ENCODE measurements at places on chromosomes 13 and 19. TPM values are rescaled to one million over a fixed set of nuclear protein-coding genes. Genes with fewer than 3 reads are reported as not detected.

Gene KISS1R
- total RNA-seq, result 0.21 TPM

Gene APLP1
- total RNA-seq, result 2.3 TPM

Gene TARM1
- total RNA-seq, result 0.71 TPM

Gene TMC4
- 40.8 TPM for total RNA-seq

Gene ZNF154
- 34.6 TPM for total RNA-seq

Gene KLK4
- total RNA-seq, result not detected

DNA sequence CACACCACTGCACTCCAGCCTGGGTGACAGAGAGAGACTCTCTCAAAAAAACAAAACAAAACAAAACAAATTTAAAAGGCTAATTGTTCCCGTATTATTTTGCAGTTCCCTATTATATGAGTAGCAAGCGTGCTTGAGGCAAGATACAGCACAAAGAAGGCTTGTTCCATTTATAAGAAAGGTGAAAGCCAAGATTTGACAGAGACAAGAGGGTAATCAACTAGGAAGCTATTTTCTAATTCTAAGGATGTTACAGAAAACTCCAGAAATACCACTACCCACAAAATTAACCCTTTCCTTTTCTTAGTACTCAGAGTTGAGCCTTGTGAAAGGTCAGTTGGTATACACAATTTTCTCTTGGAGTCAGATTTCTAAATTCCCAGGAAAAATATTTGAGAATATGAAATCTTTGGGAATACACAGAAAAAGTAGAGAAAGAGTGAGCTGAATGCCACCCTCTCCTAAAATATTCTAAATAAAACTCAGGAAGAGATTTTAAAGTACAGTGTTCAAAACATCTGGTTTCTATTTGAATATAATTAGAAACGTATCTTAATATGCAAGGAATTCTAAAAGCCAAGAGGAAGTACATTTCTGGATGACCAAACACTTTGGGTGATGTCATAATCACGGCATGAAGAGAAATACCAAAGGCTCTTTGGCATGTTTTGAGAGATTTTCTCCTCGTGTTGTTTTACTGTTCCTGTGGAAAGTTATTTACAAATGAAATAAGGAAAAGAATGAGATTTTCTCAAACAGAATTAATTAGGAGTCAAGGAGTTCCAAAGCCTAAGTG lies 63.0 kb upstream of the FLT1 start:
- no peaks in the 10 kb centered on the region for H3K27me3 ChIP-seq
- no peak overlapping the region for H3K4me3 ChIP-seq
- H3K36me3 ChIP-seq, result no peaks in the 10 kb centered on the region
- H3K4me1 ChIP-seq, result no peaks in the 10 kb centered on the region

DNA sequence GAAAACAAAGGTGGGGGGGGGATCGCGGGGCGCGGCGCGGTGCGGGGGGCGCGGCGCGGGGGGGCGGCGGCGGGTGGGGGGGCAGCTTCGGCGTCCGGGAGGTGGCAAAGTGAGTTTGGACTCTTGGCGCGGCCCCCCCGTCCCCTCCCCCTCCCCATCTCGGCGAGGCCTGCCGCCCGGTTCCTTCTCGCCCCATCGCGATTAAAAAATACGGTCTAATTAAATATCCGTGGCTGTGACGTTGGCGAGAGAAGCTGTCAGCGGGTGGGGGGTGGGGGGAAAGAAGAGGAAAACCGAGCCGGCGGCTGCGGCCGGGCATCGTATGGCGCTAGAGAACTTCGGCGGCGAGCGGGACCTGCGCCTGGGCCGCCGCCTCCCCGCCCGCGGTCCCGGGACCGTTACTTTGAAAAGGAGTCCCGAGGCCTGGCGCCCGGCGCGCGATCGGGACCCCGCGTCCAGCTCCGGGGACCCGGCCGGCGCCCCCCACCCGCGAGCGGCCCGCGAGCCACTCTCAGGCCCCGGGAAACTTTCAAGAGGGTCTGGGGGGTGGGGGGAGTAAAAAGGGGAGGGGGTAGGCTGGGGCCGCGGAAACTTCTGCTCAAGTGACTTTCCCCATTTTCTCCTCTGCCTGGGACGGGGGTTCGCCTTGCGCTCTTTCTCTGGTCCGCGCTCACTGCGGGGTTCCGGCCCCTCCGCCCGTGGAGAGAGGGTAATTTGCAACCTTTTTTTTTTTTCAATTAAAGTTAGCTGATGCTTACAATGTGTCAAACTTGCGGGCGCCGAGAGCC lies 146.3 kb upstream of the ZNF536 start:
- H3K36me3 ChIP-seq, result no peaks in the 10 kb centered on the region
- H3K27ac ChIP-seq, result no peak overlapping the region
- H3K27me3 ChIP-seq, result peaks cover 71% of the 10 kb centered on the region
- no peak overlapping the region for H3K4me3 ChIP-seq

DNA sequence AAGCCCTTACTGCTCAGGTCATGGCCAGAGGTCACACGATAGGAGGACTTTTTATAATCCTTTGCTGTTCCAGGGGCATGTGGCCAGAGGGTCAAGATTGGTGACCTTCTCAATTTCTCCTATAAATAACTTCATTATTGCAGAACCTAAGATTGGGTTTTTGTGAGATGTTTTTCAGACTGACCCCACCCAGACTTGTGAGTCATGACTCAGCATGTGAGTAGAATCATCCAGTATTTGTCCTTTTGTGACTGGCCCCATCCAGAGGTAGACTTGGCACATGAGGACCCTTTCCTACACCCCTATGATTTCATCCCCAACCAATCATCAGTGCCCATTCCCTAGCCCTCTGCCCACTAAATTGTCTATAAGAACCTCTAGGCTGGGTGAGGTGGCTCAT lies 84.5 kb upstream of the ABCC4 start:
- no peak overlapping the region for H3K27ac ChIP-seq
- no peak overlapping the region for H3K4me3 ChIP-seq
- no peaks in the 10 kb centered on the region for H3K36me3 ChIP-seq
- no peak for DNase-seq

- no peak overlapping the region for H3K27ac ChIP-seq
- H3K36me3 ChIP-seq, result no peaks in the 10 kb centered on the region
- peaks cover 1% of the 10 kb centered on the region for H3K4me1 ChIP-seq
- no peak for DNase-seq
Observed at GRCh38 chr19:30734669-30735068, 362.5 kb downstream of the ZNF536 start.

GRCh38 chr13:101447852-101448251 lies 4.6 kb upstream of the ITGBL1 start:
- H3K4me1 ChIP-seq, result no peaks in the 10 kb centered on the region
- no peak overlapping the region for H3K4me3 ChIP-seq
- no peaks in the 10 kb centered on the region for H3K27me3 ChIP-seq
- no peak overlapping the region for H3K27ac ChIP-seq
- H3K36me3 ChIP-seq, result no peaks in the 10 kb centered on the region
- no peak for DNase-seq

- H3K36me3 ChIP-seq, result no peaks in the 10 kb centered on the region
- peaks cover 31% of the 10 kb centered on the region for H3K4me1 ChIP-seq
- no peak for DNase-seq
- no peaks in the 10 kb centered on the region for H3K27me3 ChIP-seq
Observed at GRCh38 chr19:48959341-48960239, 4.9 kb downstream of the BAX start.

GRCh38 chr13:106680796-106681472 lies 113.0 kb upstream of the ARGLU1 start:
- H3K4me3 ChIP-seq, result no peak overlapping the region
- H3K27me3 ChIP-seq, result no peaks in the 10 kb centered on the region
- no peak overlapping the region for H3K27ac ChIP-seq
- H3K36me3 ChIP-seq, result no peaks in the 10 kb centered on the region
- peaks cover 24% of the 10 kb centered on the region for H3K4me1 ChIP-seq

DNA sequence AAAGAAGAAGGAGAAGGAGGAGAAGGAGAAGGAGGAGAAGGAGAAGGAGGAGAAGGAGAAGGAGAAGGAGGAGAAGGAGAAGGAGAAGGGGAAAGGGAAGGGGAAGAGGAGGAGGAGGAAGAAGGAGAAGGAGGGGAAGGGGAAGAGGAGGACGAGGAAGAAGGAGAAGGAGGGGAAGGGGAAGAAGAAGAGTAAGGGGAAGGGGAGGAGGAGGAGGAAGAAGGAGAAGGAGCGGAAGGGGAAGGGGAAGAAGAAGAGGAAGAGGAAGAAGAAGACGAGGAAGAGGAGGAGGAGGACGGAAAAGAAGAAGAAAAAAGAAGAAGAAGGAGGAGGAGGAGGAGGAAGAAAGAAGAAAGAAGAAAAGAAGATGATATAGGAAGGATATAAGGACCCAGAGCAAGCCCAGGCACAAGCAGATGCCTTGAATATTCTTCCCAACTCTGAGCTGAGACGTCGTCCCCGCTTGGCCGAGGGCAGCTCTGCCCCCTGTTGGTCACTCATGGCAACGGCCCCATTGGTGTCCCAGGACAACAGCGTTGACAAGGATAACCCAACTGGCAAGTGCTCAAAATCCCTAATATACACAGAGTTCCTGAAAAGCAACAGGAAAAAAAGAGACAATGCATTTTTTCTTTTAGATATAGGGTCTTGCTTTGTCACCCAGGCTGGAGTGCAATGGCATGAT lies 30.6 kb upstream of the IGSF23 start:
- DNase-seq, result peak; percentile 29
- no peaks in the 10 kb centered on the region for H3K36me3 ChIP-seq
- peaks cover 2% of the 10 kb centered on the region for H3K27me3 ChIP-seq
- no peaks in the 10 kb centered on the region for H3K4me1 ChIP-seq

DNA sequence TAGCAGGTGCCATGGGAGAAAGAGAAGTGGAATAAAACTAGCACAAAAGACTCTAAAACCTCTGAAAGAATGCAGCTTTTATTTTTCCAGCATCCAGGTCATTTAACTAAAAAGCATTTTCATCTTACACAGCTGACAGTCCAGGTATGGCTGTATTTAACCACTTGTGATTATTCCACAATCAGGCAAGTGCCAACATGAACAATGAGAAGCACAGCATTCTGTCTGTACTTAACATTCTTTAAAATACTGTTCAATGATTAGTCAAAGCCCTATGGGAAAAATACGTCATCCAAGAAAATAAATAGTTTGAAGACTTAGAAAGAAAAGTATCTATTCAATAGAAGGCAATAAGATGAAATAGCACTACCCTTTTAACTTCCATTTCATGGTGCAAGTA lies 246.9 kb downstream of the LIG4 start:
- H3K27ac ChIP-seq, result no peak overlapping the region
- H3K4me1 ChIP-seq, result no peaks in the 10 kb centered on the region
- no peaks in the 10 kb centered on the region for H3K36me3 ChIP-seq
- no peak overlapping the region for H3K4me3 ChIP-seq
- H3K27me3 ChIP-seq, result no peaks in the 10 kb centered on the region

GRCh38 chr13:51000061-51000460 lies 90.5 kb downstream of the RNASEH2B start:
- H3K4me1 ChIP-seq, result no peaks in the 10 kb centered on the region
- H3K27me3 ChIP-seq, result no peaks in the 10 kb centered on the region
- no peak overlapping the region for H3K4me3 ChIP-seq
- DNase-seq, result no peak
- no peaks in the 10 kb centered on the region for H3K36me3 ChIP-seq
- no peak overlapping the region for H3K27ac ChIP-seq

- no peaks in the 10 kb centered on the region for H3K36me3 ChIP-seq
- no peak for DNase-seq
- H3K27ac ChIP-seq, result no peak overlapping the region
- H3K4me1 ChIP-seq, result no peaks in the 10 kb centered on the region
- no peaks in the 10 kb centered on the region for H3K27me3 ChIP-seq
- no peak overlapping the region for H3K4me3 ChIP-seq
Observed at GRCh38 chr13:60143775-60144174, 20.0 kb downstream of the DIAPH3 start.

DNA sequence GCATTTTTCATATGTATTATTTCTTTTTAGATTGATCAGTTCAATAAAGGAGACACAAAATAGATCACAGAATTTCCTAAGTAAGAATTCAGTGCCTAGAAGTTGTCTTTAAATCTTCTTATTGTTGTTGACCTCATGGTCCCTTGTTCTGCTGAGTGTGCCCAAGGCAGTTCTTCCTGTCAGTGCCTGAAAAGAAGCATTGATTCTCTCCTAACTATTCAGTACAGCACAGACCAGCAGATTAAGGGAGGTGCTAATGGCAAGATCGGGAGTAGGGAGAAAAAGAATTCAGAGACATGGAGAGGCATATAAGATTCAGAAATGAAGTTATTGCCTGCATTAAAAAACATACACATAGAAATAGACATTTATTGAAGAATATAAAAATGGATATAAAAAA lies 180.5 kb upstream of the PCDH9 start:
- no peaks in the 10 kb centered on the region for H3K36me3 ChIP-seq
- no peaks in the 10 kb centered on the region for H3K4me1 ChIP-seq
- DNase-seq, result no peak
- H3K4me3 ChIP-seq, result no peak overlapping the region

GRCh38 chr19:16988661-16989060 lies 37.9 kb downstream of the CPAMD8 start:
- no peak for DNase-seq
- H3K36me3 ChIP-seq, result peaks cover 11% of the 10 kb centered on the region
- no peaks in the 10 kb centered on the region for H3K27me3 ChIP-seq
- H3K4me3 ChIP-seq, result no peak overlapping the region
- H3K4me1 ChIP-seq, result no peaks in the 10 kb centered on the region
- H3K27ac ChIP-seq, result no peak overlapping the region

GRCh38 chr13:112513761-112514160 lies 74.2 kb downstream of the TUBGCP3 start:
- no peak overlapping the region for H3K27ac ChIP-seq
- DNase-seq, result no peak
- H3K36me3 ChIP-seq, result peaks cover 21% of the 10 kb centered on the region
- H3K4me1 ChIP-seq, result no peaks in the 10 kb centered on the region
- no peaks in the 10 kb centered on the region for H3K27me3 ChIP-seq
